Activated T-helper 1 cell treated with Interleukin-2 at 50 U/mL for 16 hours (primary cell): ENCODE measurements at places on chromosomes 1 and 21.

DNA sequence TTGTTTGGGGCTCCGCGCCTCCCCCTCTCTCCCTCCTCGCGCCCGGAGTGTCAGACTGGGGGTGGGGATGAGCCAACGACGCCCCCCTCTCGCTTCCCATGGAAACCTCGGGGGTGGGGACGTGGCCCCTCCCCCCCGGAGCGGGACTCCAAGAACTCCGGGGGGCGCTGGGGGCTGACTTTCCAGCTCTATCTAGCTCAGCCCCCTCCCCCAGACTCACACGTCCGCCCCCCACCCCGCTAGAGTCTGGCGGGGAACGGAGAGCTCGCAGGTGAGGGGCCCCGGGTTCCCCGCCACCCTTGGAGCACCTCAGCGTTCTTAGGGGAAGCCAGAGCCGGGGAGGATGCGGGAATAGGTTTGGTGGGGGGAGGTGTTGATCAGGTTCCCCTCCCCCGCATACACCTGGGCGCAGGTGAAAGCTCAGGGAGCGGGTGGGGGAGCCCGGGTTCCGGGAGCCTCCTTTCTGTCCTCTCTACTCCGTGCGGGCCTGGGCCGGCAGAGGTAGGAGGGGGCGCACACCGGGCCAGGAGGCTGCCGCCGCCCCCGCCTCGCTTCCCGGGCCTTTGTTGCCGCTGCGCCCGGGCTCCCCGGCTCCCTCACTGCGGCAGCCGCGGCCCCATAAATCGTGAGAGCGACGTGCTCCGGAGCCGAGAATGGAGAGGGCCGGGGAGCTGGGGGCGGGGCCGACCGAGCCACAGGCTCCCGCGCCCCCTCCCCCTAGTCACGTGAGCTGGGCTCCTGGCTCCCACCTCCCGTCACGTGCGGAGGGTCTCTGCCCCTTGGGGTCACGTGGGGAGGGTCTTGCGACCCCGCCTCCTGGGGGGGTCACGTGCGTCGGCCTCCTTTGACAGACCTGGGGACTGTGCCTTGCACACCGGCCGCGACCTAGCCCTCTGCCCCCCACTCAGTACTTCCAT is 1.9 kb downstream of the EFNA3 start:
- DNase-seq: no peak

DNA sequence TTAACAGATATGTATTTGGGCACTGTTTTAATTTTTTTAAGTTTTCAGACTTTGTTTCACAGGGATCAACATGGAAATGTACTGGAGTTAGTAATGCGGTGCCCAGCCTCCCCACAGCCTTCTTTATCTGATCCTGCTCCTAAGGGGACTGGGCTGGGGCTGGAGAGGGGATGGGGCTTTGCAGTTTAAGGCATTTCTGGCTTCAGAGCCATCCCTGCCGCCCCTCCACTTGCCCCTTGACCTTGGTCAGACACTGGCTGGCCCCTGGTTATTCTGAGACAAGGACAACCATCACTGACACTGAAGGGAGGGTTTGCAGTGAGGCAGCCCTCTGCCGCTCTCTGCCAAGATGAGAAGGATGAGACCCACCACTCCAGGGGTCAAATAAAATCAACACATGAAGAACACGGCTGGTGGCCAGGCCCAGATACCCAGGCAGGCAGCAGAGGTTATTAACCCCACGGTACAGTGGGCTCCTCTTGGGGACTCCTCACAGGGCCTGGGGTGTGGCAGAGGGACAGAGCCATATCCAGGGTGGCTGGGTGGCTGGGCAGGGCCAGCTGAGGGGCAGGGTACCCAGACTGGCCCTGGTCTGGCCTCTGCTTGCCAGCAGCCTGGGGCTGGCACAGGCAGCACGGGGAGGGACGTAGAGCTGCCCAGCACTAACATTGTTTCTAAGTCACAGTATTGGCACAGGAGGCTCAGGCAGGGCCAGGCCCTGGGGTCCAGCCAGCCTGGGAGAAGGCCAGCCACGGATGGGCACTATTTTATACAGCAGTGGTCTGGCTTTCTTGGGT is 7.2 kb upstream of the UBE2U start:
- no peak for DNase-seq

DNA sequence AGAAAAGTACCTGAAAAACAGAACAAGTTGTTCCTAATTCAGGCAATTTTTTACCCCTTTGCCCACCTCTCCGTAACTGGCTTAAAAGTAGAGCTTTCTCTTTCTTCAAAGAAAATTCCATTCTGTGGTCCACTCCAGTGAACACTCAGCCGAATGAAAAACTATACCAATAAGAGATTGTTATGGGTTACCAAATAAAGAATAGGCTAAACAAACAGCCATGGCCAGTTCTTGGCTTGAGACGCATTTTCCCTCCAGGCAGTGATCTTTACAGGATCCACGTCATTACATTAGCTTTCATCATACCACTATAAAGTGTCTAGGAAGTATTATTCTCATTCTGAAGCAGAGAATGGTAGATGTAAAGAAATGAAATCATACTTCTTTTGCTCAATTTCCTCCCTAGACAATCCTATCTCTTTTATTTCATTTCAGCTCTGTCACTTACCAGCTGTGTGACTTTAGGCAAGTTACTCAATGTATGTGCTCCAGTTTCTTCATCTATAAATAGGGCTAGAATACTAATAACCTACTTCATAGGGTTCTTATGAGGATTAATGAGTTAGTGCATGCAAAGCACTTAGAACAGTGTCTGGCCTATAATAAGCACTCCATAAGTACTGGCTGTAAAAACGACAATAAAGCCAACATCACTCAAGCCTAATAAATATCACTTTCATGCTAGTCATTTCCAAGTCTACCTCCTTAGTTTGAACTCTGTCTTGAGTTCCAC is 26.5 kb upstream of the TRIM45 start:
- no peak for DNase-seq

DNA sequence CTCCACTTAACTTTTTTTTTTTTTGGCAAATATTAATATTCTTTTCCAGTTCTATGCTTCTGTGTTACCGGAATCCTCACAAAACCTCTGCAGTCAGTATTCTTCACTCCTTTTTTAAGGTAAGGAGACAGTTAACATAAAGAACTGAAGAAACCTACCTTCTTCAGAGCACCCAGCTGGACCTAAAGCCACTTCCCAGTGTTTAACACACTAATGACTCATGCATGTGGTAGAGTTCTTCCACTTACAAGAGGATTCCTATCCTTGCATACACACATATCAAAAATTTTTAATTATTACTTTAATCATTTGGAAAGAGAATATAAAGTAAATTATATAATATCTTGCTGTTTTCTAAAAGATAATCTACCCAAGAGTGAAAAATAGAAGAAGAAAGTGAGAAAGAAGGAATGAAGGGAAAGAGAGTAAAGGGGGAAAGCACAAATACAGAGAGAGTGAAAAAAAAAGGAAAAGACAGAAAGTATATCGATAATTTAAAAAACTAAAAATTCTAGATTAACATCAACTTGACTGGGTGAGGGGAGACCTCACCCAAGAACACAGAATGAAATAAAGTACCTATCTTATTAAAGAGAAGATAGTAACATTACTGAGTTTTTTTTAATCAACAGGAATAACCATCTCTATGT is 54.9 kb downstream of the ENAH start:
- DNase-seq: no peak

DNA sequence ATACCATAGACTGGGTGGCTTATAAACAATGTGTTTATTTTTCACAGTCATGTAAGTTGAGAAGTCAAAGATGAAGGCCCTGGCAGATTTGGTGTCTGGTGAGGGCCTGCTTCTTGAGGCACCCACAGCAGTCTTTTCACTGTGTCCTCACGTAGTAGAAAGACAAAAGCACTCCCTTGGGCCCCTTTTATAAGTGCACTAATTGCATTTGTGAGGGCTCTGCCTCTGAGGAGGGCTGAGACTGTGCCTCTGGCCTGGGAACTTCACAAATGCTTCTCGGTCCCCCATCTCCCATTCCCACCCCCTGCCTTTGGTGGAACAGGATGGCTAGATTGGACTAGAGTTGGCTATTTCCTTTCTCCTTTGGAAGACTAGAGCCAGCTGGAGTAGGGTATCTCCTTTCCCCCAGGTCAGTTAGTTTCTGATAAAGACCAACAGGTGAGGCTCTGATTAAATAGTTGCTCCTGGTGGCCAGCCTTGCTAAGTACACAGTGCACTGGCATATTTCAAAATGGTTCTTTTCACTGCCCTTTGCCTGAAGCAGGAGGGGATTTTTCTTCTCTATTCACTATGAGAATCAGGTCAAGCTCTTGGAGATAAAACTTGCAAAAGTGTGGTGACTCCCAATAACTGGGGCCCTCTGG is 82.9 kb downstream of the PLPPR4 start:
- DNase-seq: no peak

DNA sequence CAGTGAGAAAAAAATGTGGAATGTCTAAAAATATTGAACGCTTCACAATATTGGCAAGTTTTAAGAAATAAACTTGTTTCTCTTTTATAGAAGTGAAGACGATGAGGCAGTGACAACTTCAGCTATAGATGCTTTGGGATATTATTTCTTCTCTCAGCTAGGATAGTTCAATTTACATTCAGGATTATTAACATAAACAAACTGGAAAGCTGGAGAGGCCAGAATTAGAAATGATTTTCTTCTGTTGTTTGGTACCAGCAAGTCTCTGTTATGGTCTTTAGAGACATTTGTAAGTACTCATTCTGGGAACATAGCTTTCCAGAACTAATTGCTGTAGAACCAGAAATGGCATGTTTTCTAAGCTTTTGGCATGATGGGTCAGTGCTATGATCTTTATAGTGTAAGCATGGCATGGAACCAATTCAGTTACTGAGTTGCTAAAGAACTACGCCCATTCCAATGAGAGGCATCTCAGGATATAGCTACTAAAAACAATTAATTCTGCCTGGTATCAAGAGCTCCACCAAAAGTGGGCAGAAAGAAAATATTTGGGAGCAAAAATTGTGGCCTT is 599.5 kb upstream of the B3GALT2 start:
- DNase-seq: no peak

DNA sequence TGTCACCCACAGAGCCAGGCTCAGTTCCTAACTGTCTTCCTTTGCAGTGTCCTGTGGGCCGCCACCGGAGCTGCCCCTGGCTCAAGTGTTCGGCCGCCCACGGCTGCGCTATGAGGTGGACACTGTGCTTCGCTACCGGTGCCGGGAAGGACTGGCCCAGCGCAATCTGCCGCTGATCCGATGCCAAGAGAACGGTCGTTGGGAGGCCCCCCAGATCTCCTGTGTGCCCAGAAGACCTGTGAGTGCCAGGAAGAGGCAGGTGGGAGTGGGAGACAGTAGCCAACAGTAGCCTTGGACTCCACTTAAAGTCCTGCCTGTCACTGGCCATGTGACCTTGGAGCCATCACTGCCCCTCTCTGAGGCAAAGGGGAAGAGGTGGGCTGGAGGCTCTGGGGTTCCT is 16.6 kb downstream of the BCAN start:
- DNase-seq: no peak

DNA sequence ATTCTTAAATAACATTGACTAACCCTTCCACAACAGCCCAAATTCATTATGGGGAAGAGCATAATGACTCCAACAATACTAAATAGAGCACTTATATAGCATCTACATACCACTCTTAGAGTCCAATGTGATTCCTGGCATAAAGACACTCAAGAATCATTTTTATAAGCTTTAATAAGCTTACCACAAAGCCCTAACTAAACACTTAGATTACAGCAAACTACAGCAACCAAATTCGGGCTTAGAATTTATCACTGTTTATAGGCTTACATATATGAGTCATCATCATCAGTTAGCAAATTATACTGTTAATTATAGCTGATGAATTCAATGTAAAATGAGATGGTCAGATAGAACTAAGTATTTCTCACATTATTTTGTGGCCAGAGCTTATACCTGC is 7.3 kb downstream of the SCYL3 start:
- DNase-seq: no peak

- DNase-seq: no peak
Measured at GRCh38 chr1:214603819-214604252, 841 bp downstream of the CENPF start.

- no peak for DNase-seq
Measured at GRCh38 chr1:227428803-227429202, 110.5 kb upstream of the CDC42BPA start.

DNA sequence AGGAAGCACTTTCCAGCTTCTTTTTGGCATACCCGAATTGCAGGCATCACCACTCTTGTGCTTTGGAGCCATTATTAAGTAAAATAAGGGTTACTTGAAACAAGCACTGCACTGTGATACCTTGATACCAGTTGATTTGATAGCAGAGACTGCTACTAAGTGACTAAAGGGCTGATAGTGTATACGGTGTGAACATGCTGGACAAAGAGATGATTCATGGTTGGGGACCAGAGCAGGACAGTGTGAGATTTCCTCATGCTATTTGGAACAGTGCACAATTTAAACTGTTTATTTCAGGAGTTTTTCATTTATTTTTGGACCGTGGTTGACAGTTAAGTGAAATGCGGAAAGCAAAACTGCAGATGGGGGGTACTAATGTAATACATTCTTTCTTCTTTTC is 9.9 kb downstream of the RPS27 start:
- no peak for DNase-seq

DNA sequence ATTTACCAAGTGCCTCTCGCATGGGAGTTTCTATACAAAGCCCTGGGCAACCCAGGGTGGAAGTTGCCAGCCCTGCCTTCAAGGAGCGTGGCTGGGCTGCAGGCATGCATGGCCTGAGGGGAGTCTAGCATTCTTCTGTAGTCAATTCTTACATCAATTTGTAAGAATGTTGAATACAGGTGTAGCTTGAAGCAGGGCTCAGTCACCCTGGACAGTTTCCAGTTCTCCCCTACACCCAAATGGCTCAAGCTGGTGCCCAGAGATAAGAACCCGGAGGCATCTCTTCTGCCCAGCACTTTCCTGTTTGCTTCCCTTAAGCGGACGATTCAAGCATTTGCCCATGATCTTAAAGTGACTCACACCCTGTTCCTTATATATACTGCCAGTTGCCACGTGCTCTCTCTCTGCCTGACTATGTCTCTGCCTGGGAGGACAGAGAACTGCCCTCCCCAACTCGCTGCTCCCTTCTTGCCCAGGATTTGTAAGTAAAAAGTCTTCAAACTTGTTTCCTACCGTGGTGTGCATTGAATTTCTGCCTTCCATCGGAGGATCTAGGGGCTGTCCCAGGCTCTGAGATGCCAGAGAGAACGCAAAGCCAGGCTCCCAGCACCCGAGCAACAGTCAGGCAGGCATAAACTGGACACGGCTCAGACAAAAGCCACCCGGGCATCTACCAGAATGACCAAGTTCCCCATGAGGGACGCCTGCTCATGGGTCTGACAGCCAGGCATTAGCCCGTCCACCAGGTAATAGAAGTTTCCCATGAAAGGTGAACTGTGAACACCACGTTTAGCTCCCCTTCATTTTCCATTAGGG is 50.9 kb upstream of the AJAP1 start:
- no peak for DNase-seq

DNA sequence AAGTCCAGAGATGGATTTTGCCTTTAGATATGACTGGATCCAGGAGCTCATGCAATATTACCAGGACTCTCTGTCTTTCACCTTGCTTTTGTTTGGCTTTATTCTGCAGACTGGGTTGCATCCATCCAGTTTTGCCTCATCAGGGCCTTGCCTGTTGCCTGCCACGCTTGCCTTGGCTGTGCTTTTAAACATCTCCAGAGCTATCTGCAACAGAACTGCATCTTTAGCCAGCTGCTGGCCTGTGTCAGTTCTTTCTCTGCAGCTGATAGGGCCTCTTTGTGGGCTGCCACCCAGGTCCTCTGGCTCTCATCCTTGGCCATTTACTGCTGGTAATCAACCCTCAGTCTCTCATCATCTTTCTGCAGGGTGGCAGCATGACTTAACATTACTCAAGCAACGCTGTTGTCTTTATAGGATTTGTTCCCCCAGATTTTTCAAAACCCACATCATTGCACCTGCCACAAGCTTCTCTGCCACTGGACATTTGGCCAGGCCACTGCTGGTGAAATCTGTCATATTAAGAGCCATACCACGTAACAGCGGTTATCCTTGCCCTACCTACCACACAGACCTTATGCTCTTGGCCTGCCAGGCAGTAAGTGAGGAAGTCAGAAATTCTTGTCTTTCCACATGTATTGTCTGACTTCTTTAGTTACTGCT is 24.4 kb upstream of the HUNK start:
- DNase-seq: no peak
